ENCODE measurements at places on chromosomes 3 and 15.

- DNase-seq = peak; percentile 1
Observed at GRCh38 chr3:183514021-183514420, 41.5 kb downstream of the KLHL6 start.

DNA sequence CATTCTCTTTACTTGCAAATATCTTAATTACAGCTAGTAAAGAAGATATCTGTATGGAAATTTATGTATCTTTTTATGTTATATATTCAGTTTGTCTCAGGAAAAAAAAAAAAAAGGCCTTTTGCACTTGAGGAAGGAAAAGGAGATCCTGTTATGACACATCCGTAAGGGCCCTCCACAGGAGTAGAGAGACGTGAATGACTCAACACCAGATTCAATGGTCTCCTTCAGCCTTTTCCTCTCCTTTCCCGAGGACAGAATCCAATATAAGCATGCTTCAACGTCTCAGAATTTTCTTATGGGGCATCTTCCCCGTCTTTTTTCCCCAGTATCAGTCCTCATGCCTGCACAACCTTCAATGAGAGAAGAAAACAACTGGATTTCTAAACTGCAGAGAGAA lies 340.3 kb downstream of the NTRK3 start:
- no peak for DNase-seq

GRCh38 chr15:25937796-25938195 lies 74.7 kb upstream of the ATP10A start:
- no peak for DNase-seq

GRCh38 chr3:11724615-11725339 lies 81.1 kb upstream of the VGLL4 start:
- DNase-seq = no peak

GRCh38 chr3:15261274-15261673 lies 55.2 kb downstream of the CAPN7 start:
- no peak for DNase-seq

DNA sequence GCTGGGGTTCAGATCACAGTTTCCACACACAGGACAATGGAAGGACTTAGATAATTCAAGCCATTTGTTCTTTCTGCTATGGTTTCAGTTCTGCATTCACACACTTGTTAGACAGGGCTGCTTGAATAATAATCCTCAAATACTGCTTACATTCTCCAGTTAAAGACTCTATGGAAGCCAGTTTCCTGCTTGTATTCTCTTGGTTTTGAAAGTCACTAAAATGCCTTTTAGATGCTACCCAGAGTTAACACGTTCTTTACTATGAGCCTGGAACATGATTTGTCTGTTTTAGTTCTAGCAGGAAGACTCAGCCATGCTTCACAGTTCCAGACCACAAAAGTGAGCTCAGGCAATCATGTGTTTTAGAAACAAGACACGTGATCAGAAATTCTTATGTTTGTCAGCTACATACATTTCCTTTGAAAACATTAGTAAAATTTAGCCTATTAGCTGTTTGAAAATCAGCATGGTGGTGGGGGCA lies 152.4 kb downstream of the LEKR1 start:
- DNase-seq = no peak

GRCh38 chr3:73508330-73508954 lies 116.3 kb downstream of the PDZRN3 start:
- no peak for DNase-seq

GRCh38 chr15:95464509-95464908 lies 866.0 kb upstream of the NR2F2 start:
- DNase-seq = no peak

DNA sequence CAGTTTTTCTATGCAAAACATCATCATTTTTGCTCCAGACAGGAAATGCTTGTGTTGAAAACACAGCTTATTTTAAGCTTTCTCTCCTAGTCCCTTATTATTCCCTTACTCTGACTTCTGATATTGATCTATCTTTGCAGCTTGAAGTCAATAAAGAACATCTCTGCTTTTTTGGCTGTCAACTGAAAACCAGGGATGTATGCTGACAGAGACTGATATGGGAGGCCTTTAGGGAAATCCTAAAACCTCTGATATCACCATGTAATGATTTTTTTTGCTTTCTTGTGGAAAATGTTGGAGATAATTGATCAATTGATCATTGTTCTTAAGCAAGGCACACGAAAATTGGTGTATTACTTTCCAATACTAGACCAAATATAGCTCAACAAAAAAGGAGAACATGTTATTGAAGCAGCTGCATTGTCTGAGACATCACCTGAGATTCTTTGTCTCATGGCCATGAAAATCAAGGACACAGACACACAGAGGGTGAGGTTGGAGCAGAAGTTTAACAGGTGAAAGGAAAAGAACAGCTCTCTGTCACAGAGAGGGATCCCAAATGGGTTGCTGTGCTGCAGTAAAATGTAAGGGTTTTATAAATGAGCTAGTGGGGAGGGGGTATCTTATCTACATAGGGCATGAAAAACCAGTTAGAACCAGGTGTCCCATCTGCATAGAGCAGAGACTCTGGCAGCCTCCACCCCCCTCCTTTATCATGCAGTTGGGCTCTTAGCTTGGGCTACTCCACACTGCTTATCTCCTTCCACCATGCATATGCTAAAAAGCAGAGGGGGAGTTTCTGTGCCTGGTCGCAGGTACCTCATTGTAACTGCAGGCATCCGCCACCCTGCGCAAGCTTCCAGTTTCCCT lies 17.0 kb upstream of the SENP7 start:
- DNase-seq = no peak

DNA sequence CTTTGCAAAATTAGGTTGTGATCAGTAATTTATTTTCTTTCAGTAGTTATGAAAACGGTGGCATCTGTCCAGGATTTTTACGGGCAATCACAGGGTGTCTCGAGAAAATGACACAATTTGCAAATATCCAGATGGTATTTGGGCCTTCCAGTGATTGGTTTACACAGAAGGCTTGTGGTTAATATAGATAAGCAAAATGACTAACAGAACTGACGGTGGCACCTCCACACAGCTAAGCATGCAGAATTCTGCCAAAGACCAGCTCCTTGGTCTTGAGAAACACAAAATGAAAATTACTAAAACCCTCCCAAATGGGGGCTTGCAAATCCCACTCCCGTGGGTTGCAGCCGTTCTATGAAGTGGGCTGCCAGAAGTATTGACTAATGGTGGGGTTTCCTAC lies 5.5 kb downstream of the ARHGEF3 start:
- no peak for DNase-seq

- no peak for DNase-seq
Observed at GRCh38 chr3:25455441-25456132, 27.5 kb downstream of the RARB start.

DNA sequence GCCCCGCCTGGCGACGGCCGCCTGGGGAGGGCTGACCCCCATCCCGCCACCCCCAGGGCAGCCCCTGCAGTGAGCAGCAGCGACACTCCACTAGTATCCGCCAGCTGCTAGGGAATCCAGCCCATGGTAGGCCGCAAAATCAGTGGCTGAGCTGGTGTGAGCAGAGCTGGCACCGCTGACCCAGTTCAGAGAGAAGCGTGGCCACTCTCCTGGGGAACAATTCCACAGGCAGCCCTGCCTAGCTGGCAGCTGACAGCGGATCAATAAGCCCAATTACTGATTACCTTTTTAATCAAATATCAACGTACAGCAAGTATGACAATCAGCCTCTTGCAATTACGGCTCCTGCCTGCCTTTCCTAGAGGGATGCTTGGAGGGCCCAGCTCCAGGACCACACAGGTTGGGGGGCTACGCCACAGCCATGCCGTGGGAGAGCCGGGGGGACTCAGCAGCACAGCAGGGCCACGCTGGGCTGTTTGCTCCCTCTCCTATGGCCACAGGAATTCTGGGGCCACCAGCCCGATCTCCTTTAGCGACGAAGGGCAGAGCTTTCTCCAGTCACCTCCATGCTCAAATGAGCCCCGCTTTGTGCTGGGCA lies 13.9 kb downstream of the DNAJB8 start:
- no peak for DNase-seq

DNA sequence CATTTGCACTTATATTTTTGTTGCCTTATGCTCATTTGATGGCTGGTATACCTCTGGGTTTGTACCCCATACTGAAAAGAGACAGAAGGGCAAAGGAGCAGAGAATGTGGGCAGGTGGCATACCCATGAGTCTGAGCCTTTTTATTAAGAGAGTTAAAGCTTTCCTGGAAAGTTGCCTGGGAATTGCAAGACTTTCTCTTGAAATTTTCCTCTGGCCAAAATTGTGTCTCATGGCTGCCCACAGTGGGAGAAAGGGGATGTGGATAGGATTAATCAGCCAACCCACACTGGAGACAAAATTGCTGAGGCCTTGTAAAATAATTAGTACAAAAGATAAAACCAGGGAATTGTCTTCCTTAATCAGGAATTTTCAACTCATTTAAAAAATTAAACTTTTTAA lies 8.2 kb upstream of the NMD3 start:
- DNase-seq = no peak

All from RWPE2 (cell line).